Muscle of back (tissue), 13 donors: ENCODE measurements at places on chromosomes 2 and 18. TPM values are rescaled to one million over a fixed set of nuclear protein-coding genes. Genes with fewer than 3 reads are reported as not detected.

The GTF2A1L gene
- polyA plus RNA-seq, result 0.48 TPM

The IL1R1 gene
- polyA plus RNA-seq, result 14.4 TPM

The DCDC2C gene
- 0.40 TPM for polyA plus RNA-seq

The SNRPD1 gene
- polyA plus RNA-seq, result 89.4 TPM

The CHRNG gene
- polyA plus RNA-seq, result 111 TPM
